Spinal cord (tissue), 10 donors: ENCODE measurements at places on chromosomes 3 and 15. TPM values are rescaled to one million over a fixed set of nuclear protein-coding genes. Genes with fewer than 3 reads are reported as not detected.

The GOLGA8G gene
- total RNA-seq, result not detected

The SLC22A14 gene
- total RNA-seq, result 0.10 TPM

The ARNT2 gene
- 130 TPM for total RNA-seq

The TRPM1 gene
- total RNA-seq, result 0.72 TPM

GRCh38 chr15:80816936-80817335 is 37.8 kb downstream of the CEMIP start:
- no peak for DNase-seq

DNA sequence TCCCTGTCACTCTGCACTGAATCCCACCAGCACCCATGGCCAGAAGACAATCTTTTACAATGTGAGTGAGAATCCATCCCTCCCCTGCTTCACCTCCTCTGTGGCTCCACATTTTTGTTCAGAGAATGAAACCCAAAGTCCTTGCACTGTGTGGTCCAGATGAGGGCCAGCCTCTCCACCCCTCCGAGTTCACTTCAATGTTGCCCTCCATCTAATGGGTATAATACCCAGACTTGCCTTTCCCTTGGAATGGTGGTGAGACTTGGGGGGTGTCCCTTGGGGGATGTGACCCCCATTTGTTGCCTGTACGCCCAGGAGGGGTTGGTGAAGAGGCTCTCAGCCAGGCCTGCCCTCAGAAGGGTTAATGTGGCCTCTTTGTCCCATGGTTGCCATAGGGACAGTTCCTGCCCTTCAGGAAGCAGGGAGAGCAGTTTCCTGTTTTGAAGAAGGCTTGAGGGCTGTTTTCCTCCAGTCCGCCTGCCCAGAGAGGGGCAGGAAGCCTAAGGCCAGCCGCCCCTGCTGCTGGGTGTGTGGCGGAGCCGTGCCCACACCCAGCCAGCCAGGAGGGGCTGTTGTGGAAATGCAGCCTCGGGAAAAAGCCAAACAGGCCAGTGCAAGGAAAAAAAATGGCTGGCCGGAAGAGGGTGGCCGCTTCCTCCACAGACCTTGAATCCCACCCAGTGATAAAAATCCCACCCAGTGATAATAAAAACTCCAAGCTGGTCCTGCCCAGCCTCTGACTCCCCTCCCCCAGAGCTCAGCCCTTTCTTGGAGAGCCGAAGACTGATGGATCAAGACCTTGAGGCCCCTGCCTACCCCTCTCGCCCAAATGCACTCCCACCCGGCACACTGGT is 14.6 kb upstream of the FGD5 start:
- DNase-seq, result no peak

DNA sequence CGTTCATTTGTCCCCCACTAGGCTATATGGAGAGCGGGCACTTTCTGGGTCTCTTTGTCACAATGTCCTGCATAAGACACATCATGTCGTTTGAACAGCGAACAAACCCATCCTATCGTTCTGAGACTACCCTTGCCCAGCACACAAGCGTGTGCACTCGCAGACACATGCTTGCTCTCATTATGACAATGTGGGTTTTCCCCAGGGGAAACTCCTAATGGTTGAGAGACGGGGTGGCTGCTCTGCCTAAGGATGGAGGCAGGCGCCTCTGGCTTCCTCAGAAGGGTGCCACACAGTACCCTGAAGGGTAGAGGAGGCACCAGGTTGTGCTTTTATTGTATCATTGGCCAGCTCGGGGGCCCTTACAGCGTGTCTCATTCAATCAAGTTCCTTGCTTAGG is 51.0 kb upstream of the MYZAP start:
- DNase-seq, result no peak

GRCh38 chr15:75208501-75209288 is 7.0 kb downstream of the C15orf39 start:
- DNase-seq, result no peak

DNA sequence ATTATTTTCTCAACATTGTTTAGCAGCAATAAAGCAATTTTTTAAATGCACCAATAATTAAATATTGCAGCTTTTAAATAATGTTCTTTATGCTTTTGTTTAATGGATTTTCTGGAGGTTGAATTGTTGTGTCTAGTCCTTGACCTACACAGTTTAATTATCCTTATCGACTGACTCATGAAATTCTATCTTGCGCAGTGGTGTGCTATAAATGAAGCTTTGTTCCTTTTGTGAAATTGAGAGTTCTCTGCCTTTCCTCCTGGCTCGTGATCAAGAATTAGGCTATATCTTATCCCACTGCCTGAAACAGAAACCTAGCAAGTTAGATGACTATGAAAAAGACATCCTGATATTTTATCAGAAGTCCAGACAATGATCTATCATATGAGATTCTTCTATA is 37.0 kb upstream of the PIK3R4 start:
- DNase-seq, result no peak

DNA sequence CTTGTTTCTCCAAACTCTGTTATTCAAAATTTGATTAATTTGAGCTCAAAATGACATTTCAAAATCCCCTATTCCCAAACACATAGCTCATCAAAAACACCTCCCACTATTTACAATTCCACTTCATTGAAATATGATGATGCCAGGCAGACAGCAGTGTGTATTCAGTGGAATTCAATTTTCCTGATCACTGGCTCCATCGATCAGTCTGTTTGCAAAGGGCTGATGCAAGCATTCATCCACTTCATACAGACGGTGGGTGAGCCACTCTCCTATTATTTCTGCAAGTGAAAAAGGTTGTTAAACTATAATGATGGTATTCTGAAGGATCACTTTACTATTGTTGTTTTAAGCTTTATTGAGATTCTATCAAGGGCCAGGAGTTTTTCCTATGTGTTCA is 90.7 kb downstream of the RTP4 start:
- no peak for DNase-seq

- DNase-seq, result no peak
Measured at GRCh38 chr3:14773281-14773680, 45.5 kb upstream of the FGD5 start.

DNA sequence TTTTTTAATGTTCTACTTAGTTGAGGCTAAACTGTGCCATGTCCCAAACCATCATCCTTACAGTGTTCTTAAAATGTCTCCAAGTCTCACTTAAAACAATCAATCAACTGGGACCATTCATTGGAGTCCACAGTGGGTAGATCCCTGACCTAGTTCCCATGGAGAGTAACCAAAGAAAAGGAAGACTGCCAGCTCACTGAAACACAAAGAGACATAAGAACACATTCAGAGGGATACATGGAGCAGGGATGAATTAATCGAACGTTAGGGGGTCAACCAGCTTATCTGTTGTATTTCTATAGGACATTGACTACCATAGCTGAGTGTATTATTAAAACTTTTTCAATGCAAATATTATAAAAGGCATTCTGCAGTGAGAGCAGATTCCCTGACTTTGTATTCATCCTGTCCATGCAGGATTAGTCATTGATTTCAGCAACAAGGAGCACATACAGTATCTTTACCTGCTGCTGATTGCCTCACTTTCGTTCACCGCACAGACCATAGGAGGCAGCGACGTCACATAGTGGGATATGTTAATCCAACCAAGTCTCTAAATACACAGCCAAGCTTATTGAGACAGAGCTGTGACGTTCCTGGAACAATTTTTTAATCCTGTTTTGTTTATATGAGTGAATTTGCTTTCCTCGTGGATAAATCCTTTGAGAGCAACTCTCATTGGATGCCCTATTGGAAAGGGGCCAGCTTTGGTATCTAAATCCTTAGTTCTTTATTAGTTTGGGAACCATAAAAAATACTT is 364.9 kb upstream of the RBMS3 start:
- DNase-seq, result peak; percentile 58

- no peak for DNase-seq
Measured at GRCh38 chr3:190644035-190644434, 130.2 kb downstream of the IL1RAP start.

- no peak for DNase-seq
Measured at GRCh38 chr3:119276680-119277079, 17.5 kb upstream of the ARHGAP31 start.

GRCh38 chr3:126147932-126148683 is 32.3 kb downstream of the ALDH1L1 start:
- no peak for DNase-seq

- DNase-seq, result no peak
Measured at GRCh38 chr3:127808197-127808596, 14.1 kb downstream of the MGLL start.

DNA sequence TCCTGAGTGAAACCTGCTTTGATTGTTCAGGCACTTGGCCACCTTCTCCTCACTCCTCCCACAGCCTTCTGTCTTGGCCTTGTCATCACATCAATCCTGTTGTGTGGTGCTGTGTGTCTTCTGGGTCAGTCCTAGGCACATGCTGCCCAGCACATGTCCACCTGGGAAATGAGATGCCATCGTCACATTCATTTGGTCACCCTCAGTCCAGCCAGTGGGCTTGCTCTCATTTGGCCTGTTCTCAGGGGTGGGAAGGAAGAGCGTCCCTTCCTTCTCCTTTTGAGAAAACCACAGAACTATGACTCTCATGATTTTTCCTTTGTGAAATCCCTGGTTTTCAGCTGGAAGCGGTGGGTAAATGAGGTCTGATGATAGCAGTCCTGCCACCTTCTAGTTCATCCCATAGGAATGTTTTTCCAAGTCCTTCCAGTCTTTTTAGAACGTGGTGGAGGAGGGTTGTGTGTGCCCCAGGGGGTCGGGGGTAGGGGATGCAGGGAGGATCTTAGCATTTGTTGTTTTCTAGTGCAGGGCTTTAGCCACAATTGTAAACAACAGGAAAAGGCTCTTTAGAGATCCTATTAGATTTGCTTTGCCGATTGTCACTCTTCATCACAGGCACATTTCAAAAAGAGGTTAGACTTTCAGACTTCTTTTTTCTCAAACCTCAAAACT is 8.4 kb upstream of the PLA1A start:
- no peak for DNase-seq

- DNase-seq, result peak; percentile 67
Measured at GRCh38 chr15:69648212-69648611, 195.6 kb downstream of the RPLP1 start.

DNA sequence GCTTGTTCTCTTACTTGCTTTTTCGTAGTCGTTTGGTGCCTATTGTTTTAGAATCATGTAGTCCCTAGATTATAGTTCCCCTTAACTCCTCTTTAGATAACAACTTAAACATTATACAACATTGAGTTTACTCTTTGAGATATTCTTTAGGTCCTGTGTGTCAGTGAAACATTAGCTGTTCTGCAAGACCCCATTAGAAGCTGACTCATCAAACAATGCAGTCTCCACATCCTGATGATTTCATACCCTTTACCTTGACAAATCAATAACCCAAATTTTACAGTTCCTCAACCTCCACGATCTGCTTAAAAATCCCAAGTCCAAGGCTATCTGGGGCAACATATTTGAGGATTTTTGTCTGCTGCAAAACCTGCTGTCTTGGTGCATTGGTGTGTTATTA is 582.9 kb downstream of the NSUN3 start:
- no peak for DNase-seq

DNA sequence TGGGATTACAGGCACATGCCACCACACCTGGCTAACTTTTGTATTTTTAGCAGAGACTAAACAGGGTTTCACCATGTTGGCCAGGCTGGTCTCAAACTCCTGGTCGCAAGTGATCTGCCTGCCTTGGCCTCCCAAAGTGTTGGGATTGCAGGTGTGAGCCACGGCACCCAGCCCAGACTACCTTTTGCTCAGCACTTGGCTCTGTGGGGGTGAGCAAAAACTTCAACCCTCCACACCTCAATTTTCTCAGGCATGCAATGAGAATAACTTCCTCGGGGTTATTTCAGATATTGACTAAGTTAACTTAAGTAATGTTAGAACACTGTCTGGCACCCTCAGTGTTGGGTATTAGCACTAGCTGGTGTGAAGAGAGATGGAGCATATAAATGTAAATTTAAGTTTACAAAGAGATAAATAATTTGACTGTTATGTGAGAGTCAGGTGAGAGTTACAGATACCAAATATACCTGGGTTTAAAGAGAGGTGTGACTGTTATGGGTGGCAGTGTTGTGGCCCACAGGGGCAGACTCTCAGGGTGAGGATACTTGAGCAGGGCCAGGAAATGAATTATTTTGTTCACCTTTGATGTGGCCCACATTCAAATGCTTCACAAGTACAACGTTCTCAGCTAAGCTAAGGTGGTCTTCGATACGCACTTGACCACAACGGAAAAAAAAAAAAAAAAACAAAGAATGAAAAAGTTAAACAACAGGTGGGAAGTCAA is 29.0 kb downstream of the CPOX start:
- no peak for DNase-seq

GRCh38 chr15:58146749-58147148 is 8.6 kb downstream of the AQP9 start:
- no peak for DNase-seq

GRCh38 chr3:195079636-195080035 is 191.3 kb downstream of the XXYLT1 start:
- DNase-seq, result no peak

- no peak for DNase-seq
Measured at GRCh38 chr15:95365511-95366107, 964.9 kb upstream of the NR2F2 start.

DNA sequence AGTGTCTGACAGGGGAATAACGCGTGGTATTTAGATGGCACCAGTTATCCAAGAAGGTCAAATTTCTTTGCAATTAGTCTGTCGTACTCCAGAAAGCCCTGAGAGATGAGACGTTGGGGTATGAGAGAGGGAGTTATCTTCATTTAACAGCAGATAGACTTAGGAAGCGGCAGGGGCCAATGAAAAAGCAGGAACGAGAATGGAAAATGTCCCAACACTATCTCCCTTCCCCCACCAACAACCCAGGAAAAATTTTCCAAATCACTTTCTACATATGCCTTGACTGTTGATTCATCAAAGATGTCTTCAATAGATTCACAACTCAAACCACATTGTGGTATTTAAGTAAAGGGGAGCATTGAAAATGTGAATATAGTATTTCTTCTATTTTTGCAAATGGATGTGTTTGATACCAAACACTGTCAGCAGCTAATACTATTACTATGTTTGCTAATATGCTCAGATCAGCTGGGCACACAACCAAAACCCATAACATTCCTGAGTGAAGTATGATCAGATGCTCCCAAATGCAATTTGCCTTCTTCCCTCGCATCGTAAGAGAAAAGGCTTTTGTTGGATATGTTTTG is 13.3 kb upstream of the GREM1 start:
- DNase-seq, result no peak

- no peak for DNase-seq
Measured at GRCh38 chr15:57662091-57662744, 44.3 kb upstream of the POLR2M start.

- no peak for DNase-seq
Measured at GRCh38 chr3:140555666-140556065, 122.2 kb upstream of the TRIM42 start.

DNA sequence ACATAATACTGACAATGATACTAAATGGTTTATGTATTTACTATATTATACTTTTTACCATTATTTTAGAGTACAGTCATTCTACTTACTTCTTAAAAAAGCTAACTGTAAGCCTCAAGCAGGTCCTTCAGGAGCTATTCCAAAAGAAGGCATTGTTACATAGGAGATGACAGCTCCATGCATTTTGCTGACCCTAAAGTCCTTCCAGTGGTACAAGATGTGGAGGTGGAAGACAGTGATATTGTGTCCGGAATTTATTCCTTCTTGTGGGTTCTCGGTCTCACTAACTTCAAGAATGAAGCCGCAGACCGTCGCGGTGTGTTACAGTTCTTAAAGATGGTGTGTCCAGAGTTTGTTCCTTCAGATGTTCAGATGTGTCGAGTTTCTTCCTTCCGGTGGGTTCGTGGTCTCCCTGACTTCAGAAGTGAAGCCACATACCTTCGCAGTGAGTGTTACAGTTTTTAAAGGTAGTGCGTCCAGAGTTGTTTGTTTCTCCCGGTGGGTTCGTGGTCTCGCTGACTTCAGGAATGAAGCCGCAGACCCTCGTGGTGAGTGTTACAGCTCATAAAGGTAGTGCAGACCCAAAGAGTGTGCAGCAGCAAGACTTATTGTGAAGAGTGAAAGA is 20.9 kb downstream of the AVEN start:
- DNase-seq, result no peak
